ENCODE measurements at places on chromosomes 4 and X.

DNA sequence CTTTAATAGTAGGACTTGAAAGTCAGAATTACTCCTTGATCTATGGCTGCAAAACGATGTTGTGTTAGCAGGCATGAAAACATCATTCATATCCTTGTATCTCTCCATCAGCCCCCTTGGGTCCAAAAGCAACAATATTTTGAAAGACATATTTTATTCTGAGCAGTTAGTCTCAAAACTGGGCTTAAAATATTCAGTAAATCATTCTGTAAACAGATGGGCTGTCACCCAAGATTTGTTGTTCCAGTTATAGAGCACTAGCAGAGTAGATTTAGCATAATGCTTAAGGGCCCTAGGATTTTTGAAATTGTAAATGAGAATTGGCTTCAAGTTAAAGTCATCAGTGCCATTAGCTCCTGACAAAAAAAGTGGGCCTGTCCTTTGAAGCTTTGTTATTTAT lies 1565.6 kb downstream of the STIM2 start:
- DNase-seq = no peak

DNA sequence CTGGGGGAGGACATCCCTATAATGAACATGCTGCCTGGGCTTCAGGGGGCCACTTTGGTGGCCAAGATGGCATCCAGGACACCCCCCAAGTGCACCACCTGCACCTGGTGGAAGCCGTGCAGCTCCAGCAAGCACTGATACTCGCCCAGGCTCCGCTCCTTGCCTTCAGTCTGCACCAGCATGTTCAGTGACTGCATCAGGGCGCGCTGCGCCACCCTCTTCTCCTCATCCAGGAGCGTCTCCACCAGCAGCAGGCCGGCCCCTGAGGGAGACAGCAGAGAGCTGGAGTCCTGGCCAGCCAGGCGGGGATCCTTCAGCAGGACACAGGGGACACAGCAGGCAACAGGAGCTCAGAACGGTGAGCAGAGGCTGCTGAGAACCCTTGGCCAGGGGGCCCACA lies 11.3 kb upstream of the SLC25A6 start:
- DNase-seq = no peak

GRCh38 chr4:138241281-138242075 lies 671 bp downstream of the SLC7A11 start:
- no peak for DNase-seq

- peak; percentile 58 for DNase-seq
Measured at GRCh38 chr4:105092356-105092755, 54.3 kb upstream of the TET2 start.

GRCh38 chr4:181982437-181982836 lies 260.8 kb upstream of the TENM3 start:
- no peak for DNase-seq

GRCh38 chr4:183180096-183180495 lies 81.0 kb downstream of the WWC2 start:
- no peak for DNase-seq

- DNase-seq = no peak
Measured at GRCh38 chr4:143085659-143086058, 99.1 kb upstream of the USP38 start.
